ENCODE measurements at places on chromosomes 6 and 20.

GRCh38 chr6:134954272-134955000 is 4.5 kb upstream of the ALDH8A1 start:
- no peak for DNase-seq

- no peak for DNase-seq
Measured at GRCh38 chr6:147738099-147738498, 229.6 kb downstream of the SAMD5 start.

DNA sequence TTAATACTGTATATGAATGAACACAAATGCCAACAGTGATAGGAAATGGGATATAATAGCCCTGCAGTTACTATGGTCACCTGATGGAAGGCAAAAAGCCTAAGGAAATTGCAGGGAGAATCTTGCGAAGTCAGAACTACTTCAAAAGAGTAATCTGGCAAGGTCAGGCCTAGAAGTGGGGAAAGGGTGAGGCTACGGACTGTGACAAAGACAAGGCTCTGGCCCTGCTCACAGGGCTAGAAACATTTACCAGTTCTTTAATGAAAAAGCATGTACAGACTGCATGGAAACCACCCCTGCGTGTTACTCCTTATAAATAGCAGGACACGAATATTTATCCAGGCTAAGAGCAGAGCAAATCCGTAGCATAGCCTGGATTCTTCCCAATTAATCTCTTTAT is 52.5 kb upstream of the HECA start:
- DNase-seq, result no peak

GRCh38 chr20:31918466-31919105 is 33.3 kb downstream of the PDRG1 start:
- no peak for DNase-seq

DNA sequence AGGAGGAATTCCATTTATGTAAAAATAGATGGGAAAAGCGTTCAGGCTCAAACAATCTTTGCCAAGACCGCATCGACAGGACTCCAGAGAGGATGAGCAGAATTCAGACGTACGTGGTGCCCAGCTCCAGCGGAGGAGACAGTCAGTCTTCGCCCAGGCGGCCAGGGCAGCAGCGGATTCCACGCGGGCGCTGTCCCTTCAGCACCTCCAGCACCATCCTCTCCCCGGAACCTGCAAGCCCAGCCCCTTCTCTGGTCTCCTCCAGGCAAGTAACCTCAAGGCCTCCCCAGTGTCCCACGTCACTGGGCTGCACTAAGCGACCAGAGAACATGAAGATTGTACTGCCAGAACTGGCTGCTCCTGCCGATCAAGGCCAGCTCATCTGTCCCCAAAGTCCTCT is 2.8 kb upstream of the KCNQ2 start:
- no peak for DNase-seq

Data from T-helper 1 cell (primary cell).